ENCODE measurements at places on chromosomes 3 and 15.

DNA sequence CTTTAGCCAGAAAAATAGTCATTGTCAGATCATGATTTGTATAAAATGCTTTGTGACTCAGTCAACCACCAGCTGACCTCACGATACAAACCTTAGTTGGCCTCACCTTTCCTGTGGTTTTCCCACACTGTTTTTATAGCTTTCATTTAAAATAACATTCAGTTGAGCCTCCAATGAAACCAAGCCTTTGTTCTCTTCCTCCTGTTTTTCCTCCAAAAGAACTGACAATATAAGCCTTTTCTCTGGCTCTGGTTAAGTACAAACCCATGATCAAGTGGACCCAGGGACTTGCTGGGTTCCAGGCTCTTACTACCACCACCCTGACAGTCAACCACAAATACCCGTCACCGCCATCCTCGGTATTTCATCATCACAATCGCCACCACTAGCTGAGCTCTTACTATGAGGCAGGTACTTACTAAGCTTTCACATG lies 81.7 kb downstream of the TAMM41 start:
- DNase-seq = peak; percentile 80

DNA sequence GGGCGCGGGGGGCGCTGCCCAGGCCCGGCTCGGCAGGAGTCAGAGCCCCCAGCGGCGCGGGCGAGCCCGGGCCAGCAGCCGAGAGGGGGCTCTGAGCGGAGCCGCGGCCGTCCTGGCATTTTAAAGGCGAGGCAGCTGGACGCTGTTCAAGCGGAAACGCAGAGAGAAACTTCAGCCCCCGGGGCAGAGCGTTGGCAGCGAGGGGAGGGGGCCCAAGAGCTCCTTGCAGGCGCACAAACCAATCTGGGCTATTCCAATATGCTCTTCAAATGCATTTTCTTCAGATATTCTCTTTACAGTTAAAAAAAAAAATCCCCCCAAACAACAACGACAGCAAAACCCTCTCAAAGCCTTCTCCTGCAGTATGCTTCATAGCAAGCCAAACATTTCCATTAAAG lies at the start of gene CTXND1:
CTXND1 (minus strand) TSS at position 93 of the 398 bp plus-strand sequence. CDS start 50,264 bp downstream, outside the sequence.
- DNase-seq = no peak

DNA sequence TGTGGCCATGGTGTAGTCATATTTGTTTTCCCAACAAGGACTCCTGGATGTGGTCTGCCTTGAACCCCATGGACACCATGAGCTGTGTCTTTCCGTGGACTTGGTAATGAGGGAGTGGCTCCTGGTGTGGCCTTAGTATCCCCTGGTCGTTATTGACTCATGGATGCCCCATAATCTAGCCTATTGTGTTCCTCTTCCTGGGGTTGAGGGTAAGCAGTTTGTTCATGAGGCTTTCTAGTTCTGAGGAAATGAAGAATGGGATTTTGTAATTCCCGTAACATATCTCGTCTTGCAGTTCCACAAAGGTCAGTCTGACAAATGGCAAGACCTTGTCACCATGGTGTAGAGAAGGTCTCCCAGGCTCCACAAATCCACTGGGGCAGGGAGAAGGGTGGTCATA lies 22.6 kb downstream of the RAB7A start:
- DNase-seq = no peak

DNA sequence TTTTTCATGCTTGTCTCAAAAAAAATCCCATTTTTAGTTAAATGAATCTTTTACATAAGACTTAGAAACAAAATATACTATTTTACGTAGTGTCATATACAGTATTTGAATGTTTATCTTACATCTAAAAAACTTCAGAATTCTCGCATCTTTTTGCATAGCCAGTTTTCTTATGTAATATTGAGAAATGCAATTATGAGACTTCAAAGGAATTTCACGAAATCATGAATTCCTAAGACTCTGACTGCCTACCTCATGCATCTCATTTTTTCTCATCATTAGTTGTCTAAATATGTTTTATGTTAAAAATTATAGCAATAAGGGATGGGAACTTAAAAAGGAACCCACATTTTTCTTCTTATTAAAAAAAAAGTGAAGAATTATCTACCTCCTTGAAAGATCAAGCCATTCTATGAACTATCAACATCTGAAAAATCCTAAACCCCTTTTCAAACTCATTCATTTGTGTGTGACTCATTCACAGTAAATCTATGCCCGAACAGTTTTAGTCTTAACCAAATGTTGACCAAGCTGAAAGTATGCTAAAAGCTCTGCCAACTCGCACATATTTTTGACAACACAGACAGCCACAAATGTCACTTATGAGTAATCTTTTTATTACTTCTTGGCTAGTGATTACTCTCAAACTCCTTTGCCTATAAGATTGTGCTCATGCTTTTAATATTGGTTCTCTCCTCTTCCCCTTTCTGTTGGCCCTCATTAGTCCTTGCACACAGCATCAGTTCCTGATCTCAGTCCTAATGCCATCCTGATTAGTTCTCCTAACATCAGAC lies 115.9 kb downstream of the DCLK3 start:
- DNase-seq = peak; percentile 30

DNA sequence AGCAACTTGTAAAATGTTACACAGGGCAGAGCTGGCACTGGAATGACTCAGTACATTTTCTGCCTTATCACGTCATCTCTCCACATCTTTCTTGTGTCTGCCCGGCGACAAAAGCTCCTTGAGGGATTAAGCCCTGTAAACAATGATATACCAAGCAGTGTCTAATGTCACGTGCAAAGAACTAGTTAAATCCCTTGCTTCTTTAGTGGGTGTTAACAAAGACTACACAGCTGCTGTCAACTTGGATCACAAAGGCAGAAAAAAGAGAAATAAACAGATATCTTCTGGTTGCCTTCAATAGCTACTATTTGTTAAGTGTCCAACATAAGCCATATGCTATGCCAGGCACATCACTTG lies 48.1 kb upstream of the FRMD4B start:
- peak; percentile 61 for DNase-seq

GRCh38 chr3:150783316-150783715 lies 20.3 kb upstream of the SIAH2 start:
- DNase-seq = no peak

- DNase-seq = no peak
Measured at GRCh38 chr15:47384341-47384740, 333.0 kb upstream of the SEMA6D start.

- peak; percentile 71 for DNase-seq
Measured at GRCh38 chr15:89130201-89130600, 41.9 kb downstream of the ABHD2 start.

DNA sequence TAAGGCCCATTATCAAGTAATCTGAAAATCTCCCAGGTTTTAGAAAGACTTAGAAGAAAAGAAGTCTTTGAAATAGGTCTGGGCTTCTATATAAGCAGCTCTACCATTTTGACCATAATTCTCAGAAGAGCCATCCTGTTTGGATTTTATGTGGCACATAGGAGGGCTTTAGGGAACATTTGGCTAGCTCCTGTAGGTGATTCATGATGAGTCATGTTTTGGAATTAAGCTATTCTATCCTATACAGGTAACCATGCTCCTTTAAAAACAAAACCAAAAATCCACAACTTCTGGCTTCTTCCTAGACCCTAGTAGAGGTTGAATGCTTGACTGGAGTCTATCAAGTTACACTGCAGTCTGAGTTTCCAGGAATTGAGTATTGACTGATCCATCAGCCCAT lies 8.9 kb downstream of the SST start:
- no peak for DNase-seq

DNA sequence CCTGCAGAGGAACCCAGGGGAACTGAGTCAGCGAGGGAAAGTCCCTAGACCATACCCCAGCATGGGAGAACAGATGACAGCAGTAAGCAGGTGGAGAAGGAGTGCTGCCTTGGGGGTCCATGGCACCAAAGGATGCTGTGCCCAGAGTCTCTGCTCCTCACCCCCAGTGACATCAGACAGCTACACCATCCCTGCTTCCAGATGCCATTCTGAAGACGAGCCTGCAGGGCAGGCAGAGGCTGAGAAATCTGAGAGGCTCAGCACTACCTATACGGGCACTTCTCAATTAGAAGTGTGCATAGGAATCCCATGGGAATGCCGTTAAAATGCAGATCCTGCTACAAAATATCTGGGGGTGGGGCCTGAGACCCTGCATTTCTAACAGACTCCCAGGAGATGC lies 211.3 kb upstream of the NSMCE3 start:
- no peak for DNase-seq

GRCh38 chr15:84822653-84823281 lies 5.6 kb downstream of the ALPK3 start:
- no peak for DNase-seq

DNA sequence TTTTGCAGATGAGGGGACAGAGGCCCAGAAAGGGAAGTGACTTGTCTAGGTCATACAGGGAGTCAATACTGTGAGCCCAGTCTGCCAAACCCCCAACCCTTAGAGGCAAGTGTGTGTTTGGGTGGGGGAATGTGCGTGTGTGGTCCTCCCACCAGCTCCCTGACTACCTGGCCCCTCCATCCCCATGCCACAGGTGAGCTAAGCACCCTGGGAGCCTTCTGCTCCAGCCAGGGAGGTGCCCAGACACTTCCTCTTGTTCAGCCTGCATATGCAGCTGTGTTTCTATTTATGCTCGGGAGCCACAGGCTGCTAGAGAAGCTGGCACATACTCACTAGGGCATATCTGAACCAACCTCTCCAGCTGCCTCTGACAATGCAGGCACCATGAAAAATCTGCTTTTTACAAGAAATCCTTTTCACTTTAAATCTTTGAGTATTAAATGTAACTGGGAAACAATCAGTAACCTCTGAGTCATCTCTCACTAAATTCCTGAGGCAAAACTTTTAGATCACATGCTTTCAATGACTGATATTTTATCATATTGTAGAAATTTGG lies 20.7 kb downstream of the TBC1D2B start:
- no peak for DNase-seq

GRCh38 chr15:98804057-98804380 lies 155.7 kb downstream of the IGF1R start:
- no peak for DNase-seq

DNA sequence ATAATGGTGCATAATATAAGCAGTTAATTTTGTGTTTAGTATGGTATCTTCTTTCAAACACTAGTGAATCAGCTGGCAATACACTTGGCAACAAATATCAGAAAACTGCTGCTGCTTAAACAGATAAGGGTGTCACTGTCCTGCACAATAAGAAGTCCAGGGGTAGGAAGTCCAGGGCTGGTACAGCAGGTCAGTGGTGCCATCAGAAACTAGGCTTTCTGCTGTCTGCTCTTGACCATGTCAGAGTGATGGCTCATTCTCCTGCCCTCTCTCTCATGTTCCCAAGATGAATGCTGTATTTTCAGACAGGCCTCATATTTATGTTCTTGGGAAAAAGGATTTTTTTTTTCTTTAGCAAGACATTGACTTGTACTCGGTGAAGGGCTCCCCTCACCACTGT lies 9.2 kb upstream of the GRK7 start:
- DNase-seq = no peak

DNA sequence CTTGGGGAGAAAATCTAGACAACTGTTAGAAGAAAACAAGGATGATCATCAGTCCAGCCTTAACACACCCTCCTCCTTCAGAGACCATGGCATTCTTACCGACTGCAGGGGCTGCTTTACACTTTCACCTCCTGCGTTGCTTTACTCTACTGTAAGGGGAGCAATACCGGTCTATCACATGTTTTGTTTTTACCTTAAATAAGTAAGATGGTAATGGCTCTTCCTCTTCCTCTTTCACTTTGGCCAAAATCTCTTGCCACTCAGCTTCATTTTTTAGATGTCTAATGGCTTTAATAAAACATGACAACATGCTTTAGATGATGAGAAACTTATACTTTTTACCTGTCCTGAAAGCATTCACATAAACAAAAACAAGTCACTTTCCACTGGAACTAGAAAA lies 33.4 kb upstream of the STIMATE start:
- no peak for DNase-seq

GRCh38 chr3:196412704-196413103 lies 19.5 kb downstream of the UBXN7 start:
- no peak for DNase-seq

GRCh38 chr3:135090020-135090717 lies 295.1 kb downstream of the EPHB1 start:
- no peak for DNase-seq

DNA sequence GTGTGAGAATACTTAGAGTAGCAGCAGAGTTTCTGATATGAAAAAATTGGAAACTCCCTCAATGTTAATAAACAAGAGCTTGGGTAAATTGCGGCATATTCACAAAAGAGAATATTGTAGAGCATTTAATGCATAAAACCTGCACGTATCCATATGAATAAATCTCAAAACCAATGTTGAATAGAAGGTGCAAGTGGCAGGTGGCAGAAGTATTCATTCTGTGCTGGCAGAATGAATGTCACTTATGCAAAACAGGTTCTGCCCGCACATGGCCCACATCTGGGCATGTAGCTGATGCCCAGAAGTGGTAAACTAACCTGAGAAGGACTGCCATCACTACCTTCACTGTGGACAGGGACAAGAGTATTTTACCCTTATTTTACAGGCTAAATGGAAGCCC lies 14.1 kb upstream of the PRSS50 start:
- DNase-seq = peak; percentile 59

DNA sequence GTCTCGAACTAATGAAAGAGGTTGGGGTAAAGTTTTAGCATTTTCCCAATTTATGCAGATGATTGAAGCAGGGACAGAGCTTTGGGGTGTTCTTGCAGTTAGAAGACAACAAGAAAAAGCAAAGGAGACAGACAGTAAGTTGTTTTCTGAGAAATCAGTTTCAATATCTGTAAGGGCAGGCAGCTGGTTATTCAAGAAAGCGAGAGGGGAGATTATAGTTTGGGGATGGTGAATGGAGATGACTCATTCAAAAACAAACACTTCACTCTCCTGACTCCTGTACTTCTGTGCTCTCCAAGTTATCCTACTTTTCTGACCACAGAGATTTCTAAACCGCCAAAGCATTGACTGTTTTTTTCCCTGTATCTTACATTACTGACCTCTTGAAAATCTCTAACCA lies 352.0 kb downstream of the GAP43 start:
- no peak for DNase-seq

- no peak for DNase-seq
Measured at GRCh38 chr3:194617827-194618226, 15.4 kb downstream of the TMEM44 start.

GRCh38 chr15:78750566-78750965 lies 60.7 kb downstream of the ADAMTS7 start:
- no peak for DNase-seq

DNA sequence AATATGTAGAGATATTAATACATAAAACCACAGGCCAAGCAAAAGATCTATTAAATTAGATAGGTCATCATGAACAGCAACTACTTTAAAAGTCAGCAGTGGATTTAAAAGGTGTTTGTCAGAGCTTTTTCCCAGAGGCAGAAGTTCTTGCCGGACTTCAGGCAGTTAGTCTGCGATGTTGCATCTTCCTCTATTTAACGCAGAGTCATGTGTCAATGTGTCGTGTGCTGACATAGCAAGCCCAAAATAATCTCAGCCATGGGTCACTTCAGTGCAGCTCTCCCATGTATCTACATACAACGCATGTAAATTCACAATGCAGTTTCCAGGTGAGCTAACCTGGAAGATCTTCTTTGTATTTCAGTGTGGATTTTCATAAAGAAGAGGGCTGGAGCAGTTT lies 8.0 kb upstream of the TMEM212 start:
- no peak for DNase-seq

All from activated CD4-positive, alpha-beta T cell treated with anti-CD3 and anti-CD28 coated beads, Interleukin-2, Interleukin-6, amounts not matched to agents 100 ng/mL and 50 ng/mL, durations not matched to agents 16 hours and 8 hours (primary cell).